ENCODE measurements at places on chromosomes 4 and X.

DNA sequence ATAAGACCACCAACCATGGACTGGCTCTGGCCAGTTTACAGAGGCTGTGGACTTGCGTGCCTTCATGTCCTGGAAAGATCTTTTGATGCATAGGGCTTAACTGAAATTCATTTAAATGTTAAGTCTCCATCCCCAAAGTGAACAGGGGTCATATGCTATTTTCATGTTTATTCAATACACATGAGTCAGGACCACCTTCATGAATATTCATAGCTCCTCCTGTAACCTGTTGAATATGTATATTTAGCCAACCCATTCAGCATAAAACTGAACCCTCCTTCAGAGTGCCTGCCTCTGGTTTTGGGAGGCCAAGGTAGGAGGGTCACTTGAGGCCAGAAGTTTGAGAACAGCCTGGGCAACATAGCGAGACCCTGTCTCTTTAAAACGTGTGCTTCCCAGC lies 7.1 kb downstream of the CTPS2 start:
- DNase-seq, result no peak

GRCh38 chrX:129875669-129876068 lies 30.3 kb upstream of the UTP14A start:
- DNase-seq, result peak; percentile 82

GRCh38 chr4:48841045-48841827 lies 10.3 kb downstream of the OCIAD1 start:
- no peak for DNase-seq

DNA sequence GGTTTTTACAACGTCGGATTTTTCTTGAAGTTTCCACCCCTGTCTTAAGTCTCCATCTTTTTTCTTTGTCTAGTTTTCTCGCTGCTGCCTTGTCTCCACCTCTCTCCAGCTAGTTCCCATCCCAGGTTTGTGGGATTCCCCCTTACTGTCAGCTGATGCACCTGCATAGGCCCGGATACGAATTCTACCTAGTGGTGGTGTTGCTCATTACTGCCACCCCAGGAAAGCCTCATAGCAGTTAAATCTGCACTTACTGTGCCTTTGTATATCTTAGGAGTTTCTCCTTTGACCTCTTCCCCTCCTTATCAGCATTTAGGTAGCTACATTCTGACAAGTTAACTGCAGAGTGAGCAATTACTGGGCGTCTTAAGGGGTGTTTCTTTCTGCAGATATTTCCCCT lies 1693.1 kb upstream of the TENM3 start:
- DNase-seq, result no peak

- DNase-seq, result peak; percentile 65
Observed at GRCh38 chr4:973431-974397, at the start of gene DGKQ. Gene DGKQ, minus strand, starts transcription at chr4:973569. Its CDS starts 87 bp downstream, at chr4:973482.

DNA sequence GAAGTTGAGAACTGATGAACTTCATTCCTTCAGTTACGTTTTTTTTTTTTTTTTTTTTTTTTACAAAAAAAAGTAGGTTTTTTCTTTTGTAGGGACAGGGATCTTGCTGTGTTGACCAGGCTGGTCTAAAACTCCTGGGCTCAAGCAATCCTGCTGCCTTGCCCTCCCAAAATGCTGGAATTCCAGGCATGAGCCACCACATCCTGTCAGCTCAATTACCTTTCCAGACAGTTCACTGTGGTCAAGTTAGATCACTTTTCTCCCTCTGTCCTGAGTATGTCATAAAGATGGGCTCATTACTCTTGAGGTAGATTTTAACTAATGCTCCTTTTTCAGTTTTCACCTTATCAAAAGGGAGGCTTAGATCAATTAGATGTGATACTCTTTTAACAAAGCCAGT lies 10.8 kb upstream of the NR3C2 start:
- no peak for DNase-seq

GRCh38 chrX:12700745-12701144 lies 90.5 kb upstream of the PRPS2 start:
- DNase-seq, result no peak

- no peak for DNase-seq
Observed at GRCh38 chr4:57184378-57185029, 74.3 kb upstream of the IGFBP7 start.

DNA sequence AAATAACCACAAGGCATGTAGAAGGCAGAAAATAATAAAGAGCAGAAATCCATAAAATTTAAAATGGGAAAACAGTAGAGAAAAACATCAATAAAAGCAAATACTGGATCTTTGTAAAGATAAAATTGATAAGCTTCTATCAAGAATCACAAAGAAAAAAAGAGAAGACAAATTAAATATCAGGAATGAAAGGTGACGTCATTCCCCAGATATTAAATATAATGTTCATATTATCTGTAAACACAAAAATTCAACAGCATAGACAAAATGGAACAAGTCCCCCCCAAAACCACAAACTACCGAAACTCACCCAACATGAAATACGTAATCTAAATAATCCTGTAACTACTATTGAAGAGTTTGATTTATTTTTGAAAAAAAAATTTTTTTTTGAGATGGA lies 30.5 kb upstream of the FAM120C start:
- no peak for DNase-seq

GRCh38 chr4:112940336-112940735 lies 109.1 kb upstream of the ANK2 start:
- DNase-seq, result no peak

DNA sequence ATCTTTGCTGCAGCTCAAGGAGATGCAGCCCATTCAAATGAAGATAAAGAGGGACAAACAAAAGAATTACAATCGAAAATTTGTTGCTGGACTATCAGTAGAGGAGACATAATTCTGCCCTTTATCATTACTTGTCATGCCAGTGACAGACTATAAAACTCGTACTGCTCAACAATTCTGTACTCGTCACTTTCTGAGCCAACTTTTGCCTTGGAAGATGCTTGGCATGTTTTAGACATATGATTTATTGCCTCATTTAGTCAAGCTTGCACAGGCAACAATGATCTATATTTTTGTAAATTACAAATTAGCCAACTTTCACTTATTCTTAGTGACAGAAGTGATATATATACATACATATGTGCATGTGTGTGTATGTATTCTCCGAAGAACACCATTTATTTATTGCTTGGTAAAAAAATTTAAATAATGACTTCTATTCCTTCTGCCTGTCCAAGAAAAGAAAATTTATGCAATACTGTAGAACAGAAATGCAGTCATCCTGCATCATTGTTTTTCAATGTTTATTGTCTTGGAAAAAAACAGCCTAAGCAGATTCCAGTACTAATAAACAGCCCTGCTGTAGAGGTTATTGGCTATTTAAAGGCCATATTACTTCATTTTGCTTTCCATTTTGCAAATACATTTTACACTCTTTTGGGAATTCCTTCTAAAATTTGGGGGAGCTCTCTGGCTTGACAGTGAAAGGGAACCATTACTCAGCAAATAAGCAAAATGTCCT lies 374.9 kb upstream of the GALNT7 start:
- DNase-seq, result no peak

DNA sequence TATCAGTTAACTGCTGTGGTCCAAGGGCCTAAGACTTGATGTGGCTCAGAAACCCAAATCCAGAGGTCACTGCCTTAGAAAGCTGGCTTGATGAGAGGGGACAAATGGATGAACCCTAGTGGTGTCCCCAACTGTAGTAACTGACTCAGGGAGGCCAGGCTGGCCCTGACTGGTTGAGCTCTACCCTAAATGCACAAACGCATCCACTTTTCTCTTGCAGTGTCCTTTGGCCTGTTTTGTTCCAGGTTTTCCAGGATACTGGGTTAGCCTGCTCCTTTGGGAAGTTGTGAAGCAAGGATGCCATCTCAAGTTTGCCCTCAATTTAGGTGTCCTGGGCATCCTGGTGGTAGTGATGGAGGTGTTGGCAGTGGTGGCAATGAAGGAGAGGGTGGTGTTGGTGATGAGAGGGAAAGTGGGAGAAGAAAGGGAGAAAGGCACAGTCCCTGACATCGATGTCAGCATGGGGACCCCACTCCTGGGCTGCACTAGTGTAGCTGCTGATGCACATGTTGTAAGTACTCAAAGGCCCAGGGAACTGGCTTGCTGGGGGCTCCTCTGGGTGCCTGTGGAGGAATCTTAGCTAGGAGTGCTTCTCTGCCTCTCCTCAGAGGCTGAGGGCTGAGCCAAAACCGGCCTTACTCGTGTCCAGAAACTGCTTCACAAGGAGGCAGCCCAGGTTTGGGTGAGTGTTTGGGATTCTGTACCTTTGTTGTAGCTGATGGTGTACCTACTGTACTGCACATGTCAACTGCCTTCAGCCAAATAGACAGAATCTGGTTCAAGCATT lies 2.9 kb upstream of the HAND2 start:
- DNase-seq, result no peak

DNA sequence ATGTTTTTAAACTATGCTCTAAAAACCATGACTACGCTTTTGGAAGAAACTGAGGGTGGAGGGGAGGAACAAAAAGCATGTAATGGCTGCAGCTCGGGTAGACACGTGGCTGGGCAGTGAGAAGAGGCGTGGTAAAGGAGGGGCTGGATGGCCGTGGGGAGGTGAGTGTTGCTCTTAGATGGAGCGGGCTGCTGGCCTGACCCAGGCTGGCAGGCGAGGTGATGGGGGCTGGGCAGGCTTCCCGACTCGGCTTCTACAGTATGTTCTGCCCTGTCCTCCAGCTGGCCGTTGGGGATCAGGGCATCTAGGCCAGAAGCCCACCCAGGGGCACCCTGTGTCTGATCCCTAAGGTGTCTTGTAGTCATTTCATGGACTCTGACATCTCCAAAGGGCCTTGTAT lies 60.7 kb downstream of the EFHC2 start:
- no peak for DNase-seq

DNA sequence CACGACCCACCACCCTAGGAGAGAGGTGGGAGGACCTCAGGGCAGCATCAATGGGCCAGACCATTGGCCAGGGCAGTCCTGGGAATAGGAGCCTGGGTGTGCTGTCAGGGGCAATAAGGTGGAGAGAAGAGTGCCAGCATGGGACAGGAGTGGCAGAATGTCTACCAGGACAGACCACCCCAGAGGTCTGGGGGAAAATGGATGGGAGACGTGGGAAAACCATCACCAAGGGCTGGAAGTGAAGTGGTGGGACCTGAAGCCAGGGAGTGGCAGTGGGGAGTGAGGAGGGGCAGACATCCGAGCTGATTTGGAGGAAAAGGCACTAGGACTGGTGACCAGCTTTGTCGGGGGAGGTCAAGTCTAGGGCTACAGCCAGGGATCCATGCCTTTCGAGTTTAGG lies 993 bp downstream of the EVC2 start:
- DNase-seq, result no peak

- no peak for DNase-seq
Observed at GRCh38 chrX:86507331-86507730, 359.1 kb downstream of the DACH2 start.

DNA sequence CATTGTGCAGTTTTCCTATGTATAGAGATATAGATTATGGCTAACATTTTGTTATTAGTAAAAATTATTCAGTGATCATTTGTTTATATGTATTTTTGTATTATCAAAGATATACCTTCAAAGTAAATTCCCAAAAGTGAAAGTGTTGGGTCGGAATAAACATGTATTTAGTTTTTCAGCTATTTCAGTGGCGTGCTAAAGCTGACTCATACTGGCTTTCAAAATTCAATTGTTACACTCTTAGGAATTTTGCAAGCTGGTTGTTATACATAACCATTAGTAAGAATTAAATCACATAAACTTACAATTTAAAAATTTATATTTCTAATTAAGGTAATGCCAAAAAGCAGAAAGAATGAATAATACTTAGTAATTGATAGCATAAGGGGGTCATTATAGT lies 288.4 kb upstream of the NRK start:
- peak; percentile 50 for DNase-seq

DNA sequence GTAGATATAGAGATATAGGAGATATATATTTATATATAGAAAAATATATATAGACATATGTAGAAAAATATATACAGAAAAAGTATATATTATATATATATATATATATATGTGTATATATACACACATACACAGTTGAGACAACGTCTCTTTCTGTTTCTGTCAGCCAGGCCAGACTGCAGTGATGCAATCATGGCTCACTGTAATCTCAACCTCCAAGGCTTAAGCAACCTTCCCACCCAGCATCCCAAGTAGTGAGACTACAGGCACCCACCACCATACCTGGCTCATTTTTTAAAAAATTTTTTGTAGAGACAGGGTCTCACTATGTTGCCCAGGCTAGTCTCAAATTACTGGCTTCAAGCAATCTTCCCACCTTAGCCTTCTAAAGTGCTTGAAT lies 426.3 kb downstream of the GPM6A start:
- no peak for DNase-seq

GRCh38 chr4:61909031-61909430 lies 708.9 kb downstream of the ADGRL3 start:
- DNase-seq, result no peak

DNA sequence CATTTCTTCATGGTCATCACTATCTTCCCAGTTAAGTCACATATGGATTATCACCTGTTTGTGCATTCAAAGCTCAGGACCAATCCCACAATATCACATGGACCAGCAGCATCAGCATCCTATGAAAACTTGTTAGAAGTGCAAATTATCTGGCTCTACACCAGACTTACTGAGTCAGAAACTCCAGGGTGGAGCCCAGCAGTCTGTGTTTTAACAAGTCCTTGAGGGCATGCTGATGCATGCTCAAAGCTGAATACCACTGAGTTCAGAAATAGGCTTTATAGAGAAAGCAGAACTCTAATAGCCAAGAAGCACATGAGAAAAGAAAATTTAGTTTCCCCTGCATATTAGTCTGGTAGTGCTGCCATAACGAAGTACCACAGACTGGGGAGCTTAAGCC lies 62.4 kb upstream of the GABRQ start:
- DNase-seq, result no peak

DNA sequence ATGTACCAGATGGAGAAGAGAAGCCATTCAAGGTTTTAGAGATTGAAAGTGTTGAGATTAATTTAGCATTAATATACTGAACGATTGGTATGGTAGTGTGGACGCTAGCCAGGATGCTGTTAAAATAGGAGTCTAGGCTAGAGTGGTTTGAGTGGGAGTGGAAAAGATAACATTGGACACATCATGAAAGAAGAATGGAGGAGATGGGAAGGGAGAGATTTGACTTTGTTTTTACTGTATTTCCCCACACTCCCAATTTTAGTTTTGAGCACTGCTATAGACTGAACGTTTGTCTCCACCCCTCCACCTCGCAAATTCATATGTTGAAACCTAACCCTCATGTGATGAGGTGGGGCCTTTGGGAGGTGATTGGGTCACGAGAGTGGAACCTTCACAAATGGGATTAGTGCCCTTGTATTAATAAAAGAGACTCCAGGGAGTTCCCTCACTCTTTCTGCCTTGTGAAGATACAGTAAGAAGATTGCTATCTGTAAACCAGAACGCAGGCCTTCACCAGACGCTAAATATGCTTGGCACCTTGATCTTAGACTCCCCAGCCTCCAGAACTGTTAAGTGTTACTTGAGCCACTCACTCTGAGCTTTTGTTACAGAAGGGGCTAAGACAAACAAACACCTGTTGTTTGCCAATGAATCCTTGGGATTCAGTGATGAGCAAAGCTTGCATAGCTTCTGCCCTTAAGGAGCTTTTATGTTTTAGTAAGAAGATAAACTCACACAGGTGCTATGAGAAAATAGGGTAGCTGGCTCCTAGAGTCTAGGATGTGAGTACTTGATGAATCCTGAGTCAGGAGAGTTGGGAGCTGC lies 25.8 kb downstream of the USP9X start:
- DNase-seq, result no peak

GRCh38 chr4:14018191-14018853 lies 390.8 kb upstream of the BOD1L1 start:
- DNase-seq, result no peak
